Activated CD8-positive, alpha-beta memory T cell treated with anti-CD3 and anti-CD28 coated beads for 4 hours (primary cell): ENCODE measurements at places on chromosomes 6 and 20.
A peak's percentile ranks its signal among the peaks of the same experiment; 100 is the strongest.

- DNase-seq, result no peak
Measured at GRCh38 chr20:15930311-15931305, 642.6 kb downstream of the KIF16B start.

GRCh38 chr6:161649068-161649467 lies 375.2 kb upstream of the AGPAT4 start:
- no peak for DNase-seq

DNA sequence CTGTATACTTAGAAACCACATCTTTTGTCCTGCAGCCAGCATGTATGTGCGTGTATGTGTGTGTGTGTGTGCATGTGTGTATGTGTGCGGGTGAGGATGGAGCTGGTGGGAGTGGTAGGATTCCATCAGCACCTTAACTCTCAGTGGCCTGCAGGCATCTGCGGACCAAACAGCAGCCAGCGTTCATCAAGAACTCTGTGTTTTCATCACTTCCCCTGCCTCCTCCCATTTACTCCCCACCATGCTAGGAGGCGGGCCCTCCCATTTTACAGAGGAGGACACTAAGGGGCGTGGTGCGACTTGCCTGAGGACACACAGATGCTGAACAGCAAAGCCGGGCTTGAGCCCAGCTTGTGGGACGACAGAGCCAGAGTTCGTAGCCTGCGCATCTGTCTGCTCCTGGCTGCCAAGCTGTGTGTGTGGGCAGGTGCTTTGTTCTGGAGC lies 8.9 kb downstream of the VSTM2L start:
- DNase-seq, result no peak

- no peak for DNase-seq
Measured at GRCh38 chr6:110735666-110736065, 79.6 kb downstream of the CDK19 start.

GRCh38 chr20:25303292-25304024 lies 55.6 kb downstream of the PYGB start:
- no peak for DNase-seq

GRCh38 chr20:59667131-59667530 lies 62.8 kb downstream of the PHACTR3 start:
- no peak for DNase-seq

DNA sequence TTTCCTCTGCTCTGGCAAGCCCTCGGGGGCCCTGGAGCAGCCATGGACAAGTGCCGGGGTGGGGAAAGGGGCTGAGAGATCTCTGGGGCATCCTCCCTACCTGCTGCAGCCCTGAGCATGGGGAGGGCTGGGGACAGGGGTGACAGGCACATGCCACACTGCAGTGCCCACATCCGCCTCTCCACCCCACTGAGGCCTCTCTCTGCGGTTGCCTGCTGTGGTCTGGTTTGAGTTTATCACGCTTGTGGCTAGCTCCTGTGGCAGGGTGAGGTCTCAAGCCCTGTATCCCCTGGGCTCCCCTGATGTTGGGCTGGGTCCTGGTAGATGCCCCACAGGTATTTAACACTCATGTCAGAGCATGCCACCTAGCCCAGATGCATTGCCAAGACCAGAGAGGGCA lies 52.9 kb upstream of the MLN start:
- DNase-seq, result peak; percentile 40

DNA sequence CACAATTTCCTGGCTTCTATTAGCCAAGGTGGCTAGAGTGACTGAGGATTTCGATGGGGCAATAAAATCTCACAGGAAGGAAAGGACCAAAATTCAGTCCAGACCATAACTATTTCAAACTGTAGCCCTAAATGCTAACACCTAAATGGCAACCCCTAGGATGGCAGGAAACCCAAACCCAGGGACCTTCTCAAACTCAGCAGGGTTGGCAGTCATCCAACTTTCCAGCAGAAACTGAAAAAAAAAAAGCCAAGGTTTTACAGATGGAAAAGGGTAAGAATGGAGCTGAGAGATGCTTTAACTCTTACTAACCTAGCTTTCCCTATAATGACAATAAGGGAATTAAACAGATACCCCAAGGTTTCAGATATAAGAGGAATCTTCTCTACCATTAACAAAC lies 10.5 kb downstream of the IBTK start:
- no peak for DNase-seq

DNA sequence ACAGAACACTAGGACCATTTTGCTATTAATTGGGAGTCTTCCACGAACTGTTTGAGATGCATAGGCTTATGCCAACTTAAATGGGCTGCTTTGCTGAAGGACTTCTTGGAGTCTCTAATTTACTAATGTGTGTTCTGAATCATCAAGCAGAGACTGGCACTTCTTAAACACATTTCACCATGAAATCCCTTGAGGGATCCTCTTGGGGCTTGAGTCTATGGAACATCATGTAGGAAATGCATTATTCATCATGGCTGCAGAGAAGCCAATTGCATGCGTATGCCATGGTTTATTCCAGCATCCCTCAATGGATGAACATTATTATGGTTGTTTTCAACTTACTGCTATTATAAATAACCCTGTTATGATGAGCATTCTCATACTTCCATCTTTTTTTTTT lies 73.4 kb downstream of the FGD2 start:
- DNase-seq, result no peak
